Astrocyte of the hippocampus (primary cell): ENCODE measurements at places on chromosomes 1 and 21.

DNA sequence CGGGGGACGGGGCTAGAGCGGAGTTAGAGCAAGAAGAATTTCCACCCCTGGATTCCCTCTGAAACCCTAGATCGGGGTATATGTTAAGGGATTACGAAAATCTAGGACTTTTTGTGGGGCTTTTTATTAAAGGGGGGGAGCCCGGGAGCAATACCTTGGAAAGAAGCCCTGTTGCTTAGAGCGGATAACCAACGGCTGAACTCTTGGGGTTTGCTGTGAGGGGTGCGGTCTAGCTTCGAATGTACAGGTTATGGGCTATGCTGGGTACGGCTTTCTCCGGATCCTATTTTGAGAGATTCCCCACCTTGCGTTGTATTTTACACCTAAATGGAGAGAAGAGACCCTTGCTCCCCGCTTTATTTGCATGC lies 626 bp downstream of the DYRK3 start:
- no peak for DNase-seq

DNA sequence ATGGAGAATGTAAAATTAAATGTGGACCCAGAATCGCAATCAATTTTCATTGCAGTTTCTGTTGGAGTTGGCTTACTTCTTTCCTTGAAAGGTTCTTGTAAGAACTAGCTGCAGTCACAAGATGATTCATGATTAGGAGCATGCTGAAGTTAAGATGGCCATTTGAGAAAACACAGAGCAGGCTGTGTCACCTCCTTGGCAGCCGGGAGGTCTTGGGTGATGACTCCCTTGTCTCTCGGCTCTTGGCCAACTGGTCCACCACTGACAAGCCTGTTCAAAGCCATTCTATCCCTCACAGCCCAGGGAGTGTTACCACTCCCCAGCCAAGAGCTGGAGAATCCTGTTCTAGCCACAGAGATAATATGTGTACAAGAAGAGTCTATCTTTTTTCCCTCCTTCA lies 40.6 kb downstream of the OPTC start:
- peak; percentile 86 for DNase-seq

DNA sequence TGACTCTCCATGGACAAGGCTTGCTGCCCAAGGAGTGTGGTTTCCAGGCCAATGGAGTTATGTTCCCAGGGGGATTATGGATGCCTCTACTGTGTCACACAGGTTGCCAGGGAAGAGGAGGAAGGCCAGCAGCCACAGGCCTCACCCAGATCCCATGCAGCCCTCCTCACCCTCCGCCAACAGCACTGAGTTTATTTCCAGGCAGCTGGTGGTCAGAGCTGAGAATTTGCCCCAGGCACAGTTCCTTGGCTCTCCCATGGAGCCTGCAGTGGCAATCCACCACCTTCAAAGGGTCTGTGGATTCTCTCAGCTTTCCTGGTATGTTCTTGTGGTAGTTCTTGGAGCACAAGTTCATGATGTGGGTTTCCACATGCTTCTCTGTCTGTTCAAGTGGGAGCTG lies 79.2 kb downstream of the NTNG1 start:
- peak; percentile 87 for DNase-seq

GRCh38 chr1:207578796-207579435 lies 66.0 kb upstream of the CR1L start:
- no peak for DNase-seq

GRCh38 chr1:17128361-17128760 lies 9.1 kb upstream of the PADI2 start:
- DNase-seq, result peak; percentile 96
